Psoas muscle (tissue), 8 donors: ENCODE measurements at places on chromosomes 16 and 17. TPM values are rescaled to one million over a fixed set of nuclear protein-coding genes. Genes with fewer than 3 reads are reported as not detected.

DNA sequence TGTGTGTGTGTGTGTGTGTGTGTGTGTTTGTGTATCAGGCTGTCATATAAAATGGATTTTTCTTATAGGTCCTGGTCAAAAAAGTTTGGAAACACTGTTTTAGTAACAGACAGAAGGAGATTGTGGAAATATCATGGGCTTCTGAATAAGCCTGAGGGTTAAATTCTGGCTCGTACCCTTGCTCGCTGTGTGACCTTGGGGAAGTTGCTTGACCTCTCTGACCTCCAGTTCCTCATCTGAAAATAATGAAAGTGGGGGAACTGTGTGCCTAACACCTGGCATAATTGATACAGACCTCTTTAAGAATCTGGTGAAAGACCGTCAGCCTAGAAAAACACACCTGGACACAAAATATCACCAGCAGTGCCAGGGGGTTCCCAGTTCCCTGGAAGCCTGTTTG lies 25.6 kb upstream of the PIK3R6 start:
- H3K36me3 ChIP-seq, result no peaks in the 10 kb centered on the region
- H3K27me3 ChIP-seq, result peaks cover 2% of the 10 kb centered on the region
- H3K4me1 ChIP-seq, result no peaks in the 10 kb centered on the region
- no peak overlapping the region for H3K27ac ChIP-seq

The ABCC11 gene
- polyA plus RNA-seq, result 0.11 TPM

DNA sequence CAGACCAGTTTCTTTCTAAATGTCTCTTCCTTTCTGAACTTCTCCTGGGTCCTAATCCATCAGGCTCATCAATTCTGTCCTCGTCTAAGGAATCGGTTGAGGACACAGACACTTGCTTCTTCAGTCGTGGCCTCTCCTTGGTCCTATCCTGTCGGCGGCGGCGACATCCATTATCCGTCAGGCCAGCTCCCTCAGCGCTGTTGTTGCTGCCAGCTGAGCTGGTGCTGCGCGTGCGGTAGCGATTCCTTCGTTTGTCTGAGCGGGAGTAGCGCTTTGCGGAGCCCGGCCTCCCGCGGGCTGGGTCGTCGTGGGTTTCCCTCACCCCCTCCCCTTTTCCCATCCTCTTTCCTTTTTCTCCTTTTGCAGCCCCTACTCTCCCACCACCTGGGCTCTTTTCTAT lies 3.8 kb downstream of the SMG6 start:
- H3K27ac ChIP-seq, result no peak overlapping the region
- no peak overlapping the region for H3K4me3 ChIP-seq
- H3K27me3 ChIP-seq, result no peaks in the 10 kb centered on the region
- DNase-seq, result no peak
- H3K4me1 ChIP-seq, result peaks cover 9% of the 10 kb centered on the region
- peaks cover 65% of the 10 kb centered on the region for H3K36me3 ChIP-seq

DNA sequence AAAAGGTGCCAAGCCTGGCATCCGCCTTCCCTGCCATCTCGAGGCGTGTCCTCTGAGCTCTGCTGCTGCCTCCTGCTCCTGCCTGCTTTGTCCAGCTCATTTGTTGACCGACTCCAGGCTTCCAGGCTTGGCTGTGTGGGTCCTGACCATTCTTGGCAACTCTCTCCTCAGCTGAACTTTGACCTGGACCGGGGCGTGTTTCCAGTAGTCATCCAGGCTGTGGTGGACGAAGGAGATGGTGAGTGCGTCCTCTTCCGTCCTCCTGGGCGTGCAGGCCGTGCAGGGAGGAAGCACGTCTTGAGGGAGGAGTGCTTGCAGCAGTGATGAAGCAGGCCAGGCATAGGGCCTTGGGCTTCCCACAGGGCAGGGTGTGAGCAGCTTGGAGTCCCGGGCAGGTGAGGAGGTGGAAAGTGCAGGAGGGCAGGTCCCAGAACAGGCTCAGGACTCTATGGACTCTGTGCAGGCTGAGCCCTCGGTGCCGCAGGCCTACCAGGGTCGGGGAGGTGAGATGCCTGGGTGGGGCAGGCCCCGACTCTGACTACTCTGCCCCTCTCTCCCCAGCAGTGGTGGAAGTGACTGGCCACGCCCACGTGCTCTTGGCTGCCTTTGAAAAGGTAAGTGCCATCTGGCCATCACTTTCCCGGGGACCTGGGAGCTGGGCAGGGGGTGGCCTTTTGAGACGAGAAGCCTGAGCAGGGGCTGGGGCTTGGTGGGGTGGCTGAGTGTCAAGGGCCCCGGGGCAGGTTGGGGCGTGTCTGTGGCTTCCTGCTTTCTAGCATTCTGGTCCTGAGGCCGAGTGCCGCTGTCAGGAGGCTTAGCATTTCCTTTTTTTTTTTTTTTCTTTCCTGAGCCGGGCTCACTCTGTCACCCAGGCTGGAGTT lies 28.6 kb upstream of the NUDT16L1 start:
- H3K36me3 ChIP-seq, result peaks cover 48% of the 10 kb centered on the region
- H3K27me3 ChIP-seq, result no peaks in the 10 kb centered on the region
- no peak overlapping the region for H3K27ac ChIP-seq
- no peak for DNase-seq
- H3K4me3 ChIP-seq, result no peak overlapping the region

GRCh38 chr17:50708050-50709000 lies 611 bp upstream of the ANKRD40 start:
- peak overlapping the region; percentile 94 for H3K27ac ChIP-seq
- H3K4me3 ChIP-seq, result peak overlapping the region; percentile 86
- no peak for DNase-seq
- peaks cover 42% of the 10 kb centered on the region for H3K4me1 ChIP-seq

DNA sequence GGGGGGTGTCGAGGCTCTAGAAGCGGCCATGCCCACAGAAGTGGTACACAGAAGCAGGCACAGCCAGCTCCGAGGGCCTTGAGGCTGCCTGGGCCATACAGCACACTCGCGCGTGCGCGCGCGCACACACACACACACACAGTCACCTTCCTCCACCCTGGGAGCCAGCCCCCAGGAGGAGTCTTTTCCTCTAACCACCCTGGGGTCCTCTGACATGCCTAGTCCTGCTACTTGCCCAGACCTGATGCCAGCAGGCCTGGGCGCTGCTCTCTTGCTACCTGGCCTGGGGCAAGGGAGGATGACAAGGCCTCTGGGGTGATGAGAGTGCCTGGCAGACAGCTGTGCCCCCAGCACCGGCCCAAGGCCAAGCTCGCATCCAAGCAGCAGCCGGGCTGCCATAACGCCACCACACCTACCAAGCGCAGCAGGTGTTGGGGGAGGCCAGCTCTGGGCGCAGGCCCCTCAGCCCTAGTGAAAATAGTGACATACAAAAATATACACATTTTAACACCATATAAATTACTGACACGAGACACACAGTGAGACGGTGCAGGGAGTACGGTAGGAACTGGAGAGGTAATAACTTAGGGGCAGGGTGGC lies 41.1 kb downstream of the TSC2 start:
- no peak for DNase-seq
- peaks cover 14% of the 10 kb centered on the region for H3K4me1 ChIP-seq
- H3K27me3 ChIP-seq, result no peaks in the 10 kb centered on the region
- H3K27ac ChIP-seq, result peak overlapping the region; percentile 87

- H3K36me3 ChIP-seq, result no peaks in the 10 kb centered on the region
- H3K27ac ChIP-seq, result no peak overlapping the region
- H3K4me1 ChIP-seq, result no peaks in the 10 kb centered on the region
These were observed 1545.0 kb upstream of the GOT2 start for GRCh38 chr16:60279061-60279665.

The C17orf67 gene
- 0.16 TPM for polyA plus RNA-seq

DNA sequence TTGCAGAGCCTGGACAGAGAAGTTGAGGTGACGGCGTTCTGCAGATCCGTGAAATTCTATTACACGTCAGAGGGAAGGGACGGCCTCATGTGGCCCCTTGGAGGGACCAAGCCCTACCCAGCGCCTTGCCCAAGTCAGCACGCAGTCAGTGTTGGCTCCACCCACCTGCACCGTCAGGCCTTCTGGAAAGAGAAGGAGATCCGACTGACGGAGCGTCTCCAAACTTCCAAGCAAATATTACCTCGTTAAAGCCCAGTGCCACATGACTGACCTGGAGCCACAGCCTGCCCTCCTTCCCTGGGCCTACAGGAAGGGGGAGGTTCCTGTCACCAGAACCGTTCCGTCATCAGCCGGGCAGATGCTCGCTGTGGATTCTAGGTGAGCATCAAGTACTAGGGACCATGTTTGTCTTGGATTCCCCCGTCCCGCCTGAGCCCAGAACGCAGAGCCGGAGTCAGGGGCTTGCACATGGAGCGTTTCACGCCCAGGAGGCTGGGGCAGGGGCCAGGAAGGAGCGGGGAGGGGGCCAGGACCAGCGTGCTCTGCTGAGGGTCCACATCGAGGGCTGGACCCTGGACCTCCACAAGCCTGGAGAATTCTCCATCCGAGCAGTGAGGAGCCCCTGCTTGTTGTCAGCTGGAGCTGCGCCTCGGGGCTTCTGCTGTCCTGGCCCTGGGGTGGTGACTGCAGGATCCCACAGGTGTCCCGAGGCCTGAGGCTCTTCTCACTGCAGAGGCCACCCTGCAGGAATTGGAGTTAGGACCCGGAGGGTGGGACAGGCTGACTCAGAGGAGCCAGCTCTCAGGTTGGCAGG lies 22.6 kb upstream of the METRNL start:
- no peaks in the 10 kb centered on the region for H3K36me3 ChIP-seq
- peaks cover 25% of the 10 kb centered on the region for H3K4me1 ChIP-seq

GRCh38 chr17:46770818-46771560 lies 47.5 kb downstream of the WNT3 start:
- no peak overlapping the region for H3K27ac ChIP-seq
- H3K36me3 ChIP-seq, result no peaks in the 10 kb centered on the region
- H3K4me1 ChIP-seq, result peaks cover 6% of the 10 kb centered on the region
- H3K4me3 ChIP-seq, result peak overlapping the region; percentile 61

The CTRL gene
- polyA plus RNA-seq, result 1.1 TPM

DNA sequence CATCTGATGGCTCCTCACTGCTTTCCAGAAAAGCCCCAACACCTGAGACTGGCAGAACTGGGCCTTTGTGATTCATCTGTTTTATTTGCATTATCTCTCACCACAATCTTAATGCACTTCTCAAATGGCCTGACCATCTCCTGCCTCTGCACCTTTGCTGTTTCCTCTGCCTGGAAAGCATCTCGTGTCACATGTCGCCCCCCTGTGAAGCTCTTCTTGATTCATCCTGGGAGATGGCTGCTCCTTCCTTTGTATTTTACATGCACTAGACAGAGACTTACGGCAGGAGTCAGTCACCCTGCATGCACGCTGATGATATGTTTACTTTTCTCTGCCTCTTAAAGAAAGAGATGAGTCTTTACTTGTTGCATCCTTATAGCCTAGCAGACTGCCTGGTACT lies 30.0 kb downstream of the HNF1B start:
- H3K27me3 ChIP-seq, result peaks cover 7% of the 10 kb centered on the region
- no peak for DNase-seq
- H3K4me3 ChIP-seq, result no peak overlapping the region

- no peak for DNase-seq
- H3K4me3 ChIP-seq, result no peak overlapping the region
- H3K27me3 ChIP-seq, result no peaks in the 10 kb centered on the region
- H3K36me3 ChIP-seq, result no peaks in the 10 kb centered on the region
These were observed 97.8 kb upstream of the CORO6 start for GRCh38 chr17:29720551-29720950.

DNA sequence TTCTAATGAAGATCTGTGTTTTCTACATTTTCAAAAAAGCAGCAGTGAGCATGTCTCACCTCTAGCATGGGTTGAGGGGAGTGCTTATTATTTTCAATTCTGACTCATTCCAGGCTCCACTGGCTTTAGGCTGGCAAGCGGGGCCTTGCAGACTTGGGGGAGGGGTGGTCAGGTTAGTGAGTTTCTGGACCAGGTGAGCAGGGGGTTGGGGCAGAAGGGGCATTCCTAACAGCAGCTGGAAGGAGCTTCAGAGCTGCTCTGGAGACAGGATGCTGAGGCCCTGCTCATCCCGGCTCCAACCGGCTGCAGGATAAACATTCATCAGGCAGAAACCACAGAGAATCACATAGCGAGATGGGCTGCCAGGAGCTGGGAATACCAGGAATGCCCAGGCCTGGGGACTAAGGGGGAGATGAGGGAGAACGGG lies 10.5 kb upstream of the KRT19 start:
- H3K4me1 ChIP-seq, result no peaks in the 10 kb centered on the region
- H3K27ac ChIP-seq, result no peak overlapping the region
- no peaks in the 10 kb centered on the region for H3K27me3 ChIP-seq
- no peaks in the 10 kb centered on the region for H3K36me3 ChIP-seq

- DNase-seq, result peak; percentile 81
- no peaks in the 10 kb centered on the region for H3K27me3 ChIP-seq
- H3K4me1 ChIP-seq, result no peaks in the 10 kb centered on the region
- H3K4me3 ChIP-seq, result no peak overlapping the region
- H3K36me3 ChIP-seq, result peaks cover 16% of the 10 kb centered on the region
These were observed 25.7 kb downstream of the CIBAR2 start for GRCh38 chr16:85086347-85087291.

DNA sequence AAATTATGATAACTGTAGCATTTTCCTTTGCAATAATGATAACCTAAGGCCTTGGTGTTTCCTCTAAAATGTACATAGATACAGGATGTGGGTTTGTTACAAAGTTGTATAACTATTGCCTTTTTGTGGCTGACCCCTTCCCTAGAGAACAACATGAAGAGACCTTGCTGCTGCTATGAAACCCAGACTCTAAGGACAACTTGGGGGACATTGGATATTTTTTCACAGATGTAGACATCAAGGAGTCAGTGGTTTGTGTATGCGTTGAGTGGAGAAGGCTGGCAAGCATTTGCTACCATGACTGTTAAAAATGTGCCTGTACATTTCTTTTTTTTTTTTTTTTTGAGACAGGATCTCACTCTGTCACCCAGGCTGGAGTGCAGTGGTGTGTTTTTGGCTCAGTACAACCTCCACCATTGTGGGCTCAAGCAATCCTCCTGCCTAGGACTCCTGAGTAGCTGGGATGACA lies 12.3 kb downstream of the HMOX2 start:
- H3K27me3 ChIP-seq, result no peaks in the 10 kb centered on the region
- no peaks in the 10 kb centered on the region for H3K4me1 ChIP-seq
- no peak overlapping the region for H3K27ac ChIP-seq

DNA sequence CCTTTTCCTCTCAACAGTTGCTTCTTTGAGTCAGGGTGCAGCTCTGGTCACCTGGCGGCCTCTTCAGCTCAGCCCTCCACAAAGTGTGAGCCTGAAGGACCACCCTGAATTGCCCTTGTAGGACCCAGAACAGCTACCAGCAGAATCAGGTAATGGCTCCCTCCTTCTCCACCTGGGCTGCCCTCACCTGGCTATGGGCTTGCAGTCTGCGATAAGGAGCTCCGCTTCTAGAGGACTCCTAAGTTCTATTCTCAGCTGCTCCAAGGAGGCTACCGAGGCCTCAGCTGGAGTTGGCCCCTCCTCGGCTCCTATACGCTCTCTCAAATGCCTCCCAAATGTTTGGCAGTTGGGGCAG lies 13.4 kb downstream of the SMIM5 start:
- H3K4me3 ChIP-seq, result no peak overlapping the region
- no peaks in the 10 kb centered on the region for H3K4me1 ChIP-seq
- DNase-seq, result no peak
- peaks cover 58% of the 10 kb centered on the region for H3K36me3 ChIP-seq

The CHMP6 gene
- polyA plus RNA-seq, result 53.2 TPM

GRCh38 chr16:14028202-14028601 lies 42.9 kb upstream of the MRTFB start:
- H3K4me1 ChIP-seq, result peaks cover 35% of the 10 kb centered on the region
- no peaks in the 10 kb centered on the region for H3K27me3 ChIP-seq
- no peaks in the 10 kb centered on the region for H3K36me3 ChIP-seq
